Left ventricle myocardium superior (tissue), 1 donor: ENCODE measurements at places on chromosomes 1 and 21. TPM values are rescaled to one million over a fixed set of nuclear protein-coding genes. Genes with fewer than 3 reads are reported as not detected.

The GBP1 gene
- total RNA-seq = 6.1 TPM

The GPR61 gene
- 0.07 TPM for total RNA-seq

The GNG12 gene
- 34.1 TPM for total RNA-seq

The BMP8B gene
- total RNA-seq = 0.40 TPM
